ENCODE measurements at places on chromosomes 7 and 10.

DNA sequence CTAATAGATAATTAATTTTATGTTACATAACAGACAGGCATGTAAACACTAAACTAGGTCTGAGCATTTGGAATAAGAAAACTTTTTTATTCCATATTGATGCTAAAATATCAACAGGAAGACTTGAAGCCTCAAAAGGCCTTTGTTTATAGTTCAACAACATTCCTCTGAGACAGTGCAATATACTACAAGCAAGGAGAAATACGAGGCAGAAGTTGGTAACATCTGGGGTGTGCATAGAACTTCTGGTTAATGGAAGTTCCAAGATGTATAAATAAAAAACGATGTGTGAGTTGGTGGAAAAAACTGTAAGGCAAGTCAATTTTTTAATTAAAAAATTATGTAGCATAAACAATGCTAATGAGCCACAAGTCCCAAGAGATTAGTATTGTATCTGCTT lies 139.6 kb downstream of the SKAP2 start:
- DNase-seq = no peak

GRCh38 chr7:41588341-41588740 lies 114.5 kb downstream of the INHBA start:
- no peak for DNase-seq

DNA sequence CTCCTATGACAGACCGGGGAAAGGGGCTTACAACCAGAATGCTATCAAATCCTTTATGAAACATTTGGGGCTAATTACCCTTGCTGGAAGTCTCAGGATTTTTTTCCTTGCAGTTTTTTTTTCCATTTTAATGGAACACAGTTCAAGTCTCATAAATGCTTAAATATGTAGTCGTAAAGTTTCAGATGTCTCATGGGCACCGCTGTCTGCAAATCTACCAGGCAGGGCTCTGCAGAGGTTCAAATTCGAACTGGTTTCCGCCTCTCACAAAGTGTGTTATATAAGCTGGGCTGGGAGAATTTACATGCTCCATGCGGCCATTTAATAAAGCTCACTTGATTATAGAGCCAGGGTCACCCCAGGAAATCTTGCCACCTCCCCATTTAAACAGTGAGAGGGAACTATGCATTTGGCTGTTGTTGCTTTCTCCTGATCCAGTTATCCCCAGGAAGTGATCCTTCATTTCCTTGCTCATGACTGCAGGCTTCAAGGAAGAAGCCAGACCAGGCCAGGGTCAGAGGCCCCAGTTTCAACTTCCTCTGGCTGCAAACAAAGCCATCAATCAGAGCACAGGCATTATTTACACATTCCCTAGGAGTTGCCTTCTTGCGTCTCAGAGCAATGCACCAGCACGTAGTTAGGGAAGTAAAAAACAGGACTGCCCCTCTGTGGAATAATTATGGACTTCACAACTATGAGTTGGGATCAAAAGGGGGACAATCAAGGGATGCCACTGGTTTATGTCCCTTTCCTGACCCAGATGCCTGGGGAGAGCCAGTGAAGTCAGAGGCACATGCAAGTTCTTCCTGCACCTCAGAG lies 358.8 kb downstream of the PRPF18 start:
- DNase-seq = no peak

DNA sequence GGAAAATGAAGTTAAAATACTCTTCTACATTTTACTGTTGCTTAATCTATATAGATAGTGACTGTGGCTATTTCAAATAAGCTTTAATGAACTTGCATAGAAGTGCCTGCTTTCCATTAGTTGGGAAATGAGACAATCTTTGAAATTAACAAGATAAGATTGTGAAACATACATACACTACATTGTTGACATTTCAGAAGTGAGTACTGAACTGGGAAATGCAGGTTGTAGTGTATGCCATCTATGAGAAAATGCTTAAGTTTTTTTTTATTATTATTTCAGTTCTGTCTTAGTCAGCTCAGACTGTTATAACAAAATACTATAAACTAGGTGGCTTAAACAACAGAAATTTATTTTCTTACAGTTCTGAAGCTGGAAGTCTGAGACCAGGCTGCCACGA lies 49.6 kb upstream of the CSTF2T start:
- DNase-seq = no peak

- no peak for DNase-seq
Observed at GRCh38 chr7:151626422-151627115, 106.9 kb upstream of the RHEB start.

- DNase-seq = no peak
Observed at GRCh38 chr7:47000561-47000960, 581.4 kb downstream of the TNS3 start.

DNA sequence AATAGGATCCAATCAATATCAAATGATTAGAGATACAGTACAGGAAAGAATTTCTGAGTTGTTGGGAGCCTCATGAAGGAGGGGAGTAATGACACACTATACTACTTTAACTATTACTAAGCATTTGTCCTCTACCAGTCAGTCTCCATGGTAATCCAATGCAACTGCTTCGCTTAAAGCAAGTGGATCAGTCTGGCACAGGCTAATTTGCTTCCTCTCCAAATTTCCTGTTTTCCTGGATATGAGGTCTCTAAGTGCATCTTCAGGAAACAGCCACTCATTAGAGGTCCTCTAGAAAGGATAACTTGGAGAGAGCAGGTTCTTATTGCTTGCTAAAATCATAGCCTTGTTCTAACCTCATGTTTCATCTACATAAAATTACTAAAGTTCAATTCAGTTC lies 8.4 kb upstream of the SEPTIN7 start:
- no peak for DNase-seq

- DNase-seq = no peak
Observed at GRCh38 chr10:2938869-2939268, 128.5 kb upstream of the PFKP start.

- DNase-seq = no peak
Observed at GRCh38 chr7:116497708-116498107, 1.8 kb upstream of the CAV2 start.

DNA sequence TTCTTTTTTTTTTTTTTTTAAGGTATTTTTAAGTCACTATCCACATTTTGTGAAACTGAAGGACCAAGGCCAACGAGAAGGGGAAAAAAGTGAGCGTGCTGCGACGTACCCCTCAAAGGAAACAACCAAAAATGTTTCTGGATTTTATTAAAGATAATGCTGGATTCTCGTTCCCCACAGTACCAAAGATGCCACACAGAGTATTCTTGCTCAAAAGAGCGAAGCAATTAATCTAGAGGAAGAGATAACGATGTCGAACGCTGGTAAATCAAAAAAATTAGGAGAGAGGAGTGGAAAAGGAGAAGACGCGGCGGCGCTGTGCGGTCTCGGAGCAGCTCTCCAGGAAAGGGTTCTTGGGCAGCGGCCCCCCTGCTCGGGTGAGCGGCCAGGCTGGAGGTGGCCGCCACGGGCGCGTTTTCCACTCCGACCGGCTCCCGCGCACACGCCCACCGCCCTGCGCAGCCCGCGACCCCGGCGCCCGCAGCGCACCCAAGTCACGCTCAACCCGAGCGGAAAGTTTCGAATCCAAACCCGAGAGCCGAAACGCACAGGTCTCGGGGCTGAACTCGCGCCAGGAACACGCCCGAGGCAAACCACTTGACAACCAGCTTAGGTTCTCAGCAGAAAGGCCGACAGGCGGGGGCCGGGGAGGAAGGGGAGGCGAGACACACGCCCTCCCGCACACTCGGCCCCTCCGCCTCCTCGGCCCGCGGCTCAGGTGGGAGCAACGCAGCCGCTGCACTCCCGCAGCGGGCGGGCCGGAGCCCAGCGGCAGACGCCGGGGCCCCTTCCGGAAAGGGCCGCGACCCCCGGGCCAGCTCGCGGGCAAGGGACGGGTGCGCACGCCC lies 989 bp downstream of the SRPK2 start:
- peak; percentile 39 for DNase-seq

DNA sequence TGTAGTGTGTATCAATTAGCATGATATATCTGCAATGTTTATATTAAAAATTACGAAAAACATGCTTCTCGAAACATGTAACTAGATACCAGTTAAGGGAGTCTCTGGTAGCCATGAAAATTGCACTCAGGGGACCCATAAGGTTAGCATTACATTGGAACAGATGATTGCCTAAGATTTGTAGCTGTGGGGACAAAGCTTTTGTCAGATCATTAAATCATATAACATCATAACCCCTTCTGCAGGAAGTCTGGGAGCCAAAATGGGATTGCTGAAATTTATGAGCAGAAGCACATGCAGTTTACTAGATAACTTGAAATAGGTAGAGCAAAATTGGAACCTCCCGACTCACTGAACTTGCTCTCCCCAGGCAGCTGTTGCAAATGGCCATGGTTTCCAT lies 235.0 kb upstream of the IGFBP3 start:
- DNase-seq = no peak

- DNase-seq = no peak
Observed at GRCh38 chr7:6482307-6482706, 34.6 kb upstream of the DAGLB start.

DNA sequence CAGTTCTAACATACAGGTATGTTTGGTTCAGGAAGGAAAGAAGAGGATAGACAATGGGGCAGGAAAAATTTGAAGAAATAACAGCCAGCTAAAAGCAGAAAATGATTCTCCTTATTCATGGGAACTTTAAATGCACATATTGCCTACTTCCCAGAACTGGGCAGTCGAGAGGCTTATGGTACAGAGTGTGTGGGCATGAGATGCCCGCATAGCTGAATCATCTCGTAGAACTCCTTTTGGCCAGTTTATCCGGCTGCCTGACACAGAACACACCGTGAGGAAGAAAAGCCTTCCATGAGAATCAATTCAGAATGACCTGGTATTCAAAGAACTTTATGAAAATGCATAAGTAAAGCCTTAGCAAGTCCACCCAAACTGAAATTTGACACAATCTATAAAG lies 471.6 kb downstream of the SH2D4B start:
- DNase-seq = no peak

DNA sequence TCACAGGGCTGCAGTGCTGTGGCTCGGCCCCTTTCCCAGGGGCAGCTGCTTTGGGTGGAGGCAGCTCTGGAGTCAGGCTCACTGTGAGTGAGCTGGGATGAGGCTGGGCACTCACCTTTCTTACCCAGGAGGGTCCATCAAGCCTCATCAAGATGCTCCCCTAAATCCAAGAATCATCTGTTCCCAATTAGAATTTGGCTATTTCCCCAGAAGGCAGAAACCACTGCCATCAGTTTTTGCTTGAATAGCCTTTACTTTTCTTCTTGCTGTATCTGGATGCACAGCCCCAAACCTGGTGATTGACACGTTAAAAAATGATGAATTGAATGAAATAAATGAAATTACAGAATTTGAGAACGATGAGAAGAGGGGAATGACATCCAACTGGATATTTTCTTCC lies 74.3 kb upstream of the LYZL1 start:
- DNase-seq = no peak

- DNase-seq = no peak
Observed at GRCh38 chr7:45910855-45911254, 10.2 kb downstream of the IGFBP3 start.

All from activated effector memory CD4-positive, alpha-beta T cell treated with Interleukin-2 at 50 U/mL for 16 hours (primary cell).